ENCODE measurements at places on chromosomes 6 and 20.

DNA sequence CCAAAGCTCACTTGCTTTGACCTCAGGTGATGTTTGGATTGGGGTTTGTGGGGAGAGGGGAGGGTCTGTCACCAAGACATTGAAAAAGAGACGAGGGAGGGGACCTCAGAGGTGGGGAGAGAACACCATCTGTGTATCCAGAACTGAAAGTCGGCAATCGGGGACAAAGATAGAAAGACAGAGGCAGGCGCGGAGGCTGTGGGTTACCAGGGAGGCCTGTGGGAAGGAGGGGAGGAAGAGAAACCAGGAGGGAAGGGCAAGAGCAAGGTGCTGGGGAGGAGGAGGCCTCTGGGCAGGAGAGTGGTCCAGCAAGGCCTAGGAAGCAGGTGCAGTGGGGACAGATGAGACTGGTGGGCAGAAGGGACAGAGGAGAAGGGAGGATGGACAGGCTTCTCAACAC lies 211.2 kb downstream of the CDC5L start:
- DNase-seq = no peak

DNA sequence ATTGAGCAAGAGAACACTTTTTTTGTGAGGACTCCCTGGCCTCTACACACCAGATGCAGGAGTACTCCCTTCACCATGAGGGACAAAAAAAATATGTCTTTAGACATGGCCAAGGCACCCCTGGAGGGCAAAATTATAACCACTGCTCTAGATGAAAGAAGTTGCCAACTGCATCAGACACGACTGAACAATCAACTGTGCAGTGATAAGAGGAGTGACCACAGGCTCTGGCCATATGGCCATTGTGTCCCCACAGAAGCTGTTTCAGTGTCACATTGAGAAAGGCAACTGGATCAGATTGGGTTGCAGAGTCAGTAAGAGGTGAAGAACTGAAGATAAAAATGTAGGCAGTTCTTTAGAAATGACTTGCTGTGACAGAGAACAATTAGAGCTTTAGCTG lies 85.7 kb downstream of the C6orf118 start:
- DNase-seq = no peak

DNA sequence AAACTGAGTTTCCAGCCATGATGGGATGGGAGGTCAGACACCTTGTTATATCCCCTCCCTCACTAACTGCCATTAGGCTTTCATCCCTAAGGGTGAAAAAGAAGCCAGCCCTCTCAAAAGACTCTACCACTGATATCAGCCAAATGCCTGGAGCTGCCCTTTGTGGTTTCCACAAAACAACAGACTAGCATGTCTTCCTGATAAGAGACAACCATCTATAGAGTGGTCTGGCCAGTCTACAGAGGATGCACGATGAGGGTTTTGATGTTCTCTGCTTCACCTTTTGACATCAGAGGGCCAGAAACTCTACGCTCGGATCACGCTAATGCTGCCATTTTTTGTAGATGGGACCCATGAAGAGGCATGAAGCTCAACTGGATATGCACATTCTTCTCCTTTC lies 61.7 kb upstream of the ARHGAP18 start:
- no peak for DNase-seq

- DNase-seq = no peak
These were observed 45.6 kb downstream of the ARID1B start for GRCh38 chr6:156822747-156823206.

DNA sequence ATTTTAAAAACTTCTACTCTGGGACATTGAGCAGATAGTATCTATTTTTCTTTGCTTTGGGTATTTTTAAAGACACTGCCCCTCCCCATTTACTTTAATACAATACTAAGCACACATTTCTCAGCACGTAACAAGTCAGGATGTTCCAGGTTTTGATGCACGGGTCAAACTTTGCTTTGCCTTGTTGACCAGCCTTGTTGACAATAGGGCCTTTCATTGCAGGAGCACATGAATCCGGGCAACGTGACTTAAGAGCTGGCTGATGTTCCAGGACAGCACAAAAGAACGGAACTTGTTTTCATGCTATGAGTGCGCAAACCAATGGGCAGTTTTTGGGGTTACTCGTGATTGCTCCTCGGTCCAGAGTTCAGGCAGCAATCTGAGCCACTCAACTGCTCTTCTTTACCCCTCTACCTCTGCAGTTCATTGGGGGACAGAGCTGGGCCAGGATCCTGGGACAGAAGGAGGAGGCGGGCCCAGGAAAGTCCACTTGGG lies 78.6 kb upstream of the SLC22A16 start:
- no peak for DNase-seq

DNA sequence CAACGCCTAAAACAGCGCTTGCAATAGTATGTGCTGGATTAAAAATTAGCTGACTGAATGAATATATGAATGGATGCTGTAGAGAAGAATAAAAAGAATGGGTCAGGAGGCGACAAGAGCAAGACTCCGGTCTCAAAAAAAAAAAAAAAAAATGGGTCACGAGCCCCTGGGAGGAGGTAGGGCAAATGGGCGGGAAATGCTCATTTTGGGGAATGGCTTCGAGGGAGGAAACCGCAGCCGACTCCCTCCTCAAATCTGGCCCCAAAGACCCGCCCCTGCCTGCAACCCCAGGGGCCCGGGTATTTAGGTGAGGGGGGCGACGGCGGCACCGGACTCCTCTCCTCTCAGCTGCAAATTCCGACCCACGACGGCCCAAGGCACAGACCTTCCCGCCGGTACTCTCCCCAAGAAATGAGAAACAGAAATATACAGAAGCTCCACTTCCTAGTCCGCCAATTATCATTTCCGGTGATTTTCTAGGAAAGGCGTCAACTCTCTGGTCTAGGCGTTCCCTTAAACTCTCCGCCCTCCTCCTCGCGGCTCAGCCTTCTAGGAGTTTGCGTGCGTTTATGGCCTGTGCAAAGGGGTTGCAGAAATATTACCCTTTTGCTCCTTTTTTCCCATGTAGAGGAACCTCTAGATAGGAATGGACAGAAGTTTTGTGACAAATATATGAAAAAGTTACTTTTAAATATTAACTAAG lies at the start of gene ZNF311:
ZNF311 (minus strand) TSS at position 133 of the 703 bp plus-strand sequence. CDS start 1,361 bp downstream, outside the sequence.
- DNase-seq = no peak

DNA sequence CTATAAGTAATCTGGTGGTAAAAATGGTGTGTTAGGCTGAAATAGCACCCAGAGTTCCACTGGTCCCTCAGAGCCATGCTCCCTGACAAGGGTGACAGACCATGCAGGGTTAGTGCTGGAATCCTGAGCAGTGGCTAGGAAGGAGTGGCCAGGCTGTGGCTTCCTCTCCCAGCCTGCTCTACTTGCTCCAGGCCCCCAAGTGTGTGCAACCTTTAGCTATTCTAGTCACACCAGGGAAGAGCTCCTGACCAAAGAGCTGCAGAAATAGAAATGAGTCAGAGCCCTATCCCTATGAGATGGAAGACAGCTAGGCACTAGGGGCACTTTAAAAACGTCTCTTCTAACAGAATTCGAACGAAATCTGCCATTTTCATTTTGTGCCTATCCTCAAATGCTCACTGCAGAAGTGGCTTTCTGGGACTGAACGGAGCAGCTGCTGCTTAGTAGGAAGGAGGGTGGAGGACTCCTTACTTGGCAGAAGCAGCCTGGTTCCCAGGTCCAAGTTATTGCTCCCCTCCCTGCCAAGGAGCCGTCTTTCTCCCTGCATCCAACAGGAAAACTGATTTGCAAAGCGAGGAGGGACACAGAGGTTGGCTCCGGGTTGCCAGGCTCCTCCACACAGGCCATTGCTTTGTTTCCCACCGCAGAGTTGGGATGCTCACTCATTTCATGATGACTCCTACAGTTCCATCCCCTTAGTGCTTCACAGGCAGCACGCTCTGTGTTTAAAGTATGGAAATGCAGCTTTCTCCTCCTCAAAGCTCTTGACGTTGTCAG lies 754.5 kb downstream of the C6orf118 start:
- no peak for DNase-seq

- no peak for DNase-seq
These were observed at the start of gene ADGRF5 for GRCh38 chr6:46921731-46922130. Gene ADGRF5, minus strand, starts transcription at chr6:46921938. Its CDS starts 15,176 bp downstream, at chr6:46906762.

DNA sequence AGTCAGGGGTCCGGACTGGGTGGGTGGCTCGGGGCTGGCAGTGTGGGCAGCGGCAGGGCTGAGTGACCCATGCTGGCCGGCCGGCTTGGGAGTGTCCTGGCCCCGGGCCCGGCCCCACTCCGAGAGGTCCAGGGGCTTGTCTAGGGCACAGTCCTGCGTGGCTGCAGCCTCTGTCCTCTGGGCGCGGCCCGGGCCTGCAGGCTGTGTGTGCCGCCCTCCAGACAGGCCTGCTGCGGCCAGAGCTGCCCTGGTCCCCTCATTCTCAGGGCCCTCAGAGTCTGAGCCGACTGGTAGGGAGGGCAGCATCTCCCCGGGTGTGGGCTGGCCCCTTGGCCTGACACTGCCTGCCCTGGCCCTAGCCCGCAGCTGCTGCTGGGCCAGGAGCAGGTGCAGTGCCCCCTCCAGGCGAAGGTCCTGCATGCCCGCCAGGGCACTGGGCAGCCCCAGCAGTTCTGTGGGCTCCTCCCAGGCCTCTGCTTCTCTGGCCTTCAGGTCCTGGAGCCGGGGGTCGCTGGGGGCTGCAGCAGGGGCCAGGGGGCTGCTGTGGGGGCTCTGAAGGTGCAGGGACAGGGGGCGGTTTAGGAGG lies 6.9 kb upstream of the CABLES2 start:
- no peak for DNase-seq

DNA sequence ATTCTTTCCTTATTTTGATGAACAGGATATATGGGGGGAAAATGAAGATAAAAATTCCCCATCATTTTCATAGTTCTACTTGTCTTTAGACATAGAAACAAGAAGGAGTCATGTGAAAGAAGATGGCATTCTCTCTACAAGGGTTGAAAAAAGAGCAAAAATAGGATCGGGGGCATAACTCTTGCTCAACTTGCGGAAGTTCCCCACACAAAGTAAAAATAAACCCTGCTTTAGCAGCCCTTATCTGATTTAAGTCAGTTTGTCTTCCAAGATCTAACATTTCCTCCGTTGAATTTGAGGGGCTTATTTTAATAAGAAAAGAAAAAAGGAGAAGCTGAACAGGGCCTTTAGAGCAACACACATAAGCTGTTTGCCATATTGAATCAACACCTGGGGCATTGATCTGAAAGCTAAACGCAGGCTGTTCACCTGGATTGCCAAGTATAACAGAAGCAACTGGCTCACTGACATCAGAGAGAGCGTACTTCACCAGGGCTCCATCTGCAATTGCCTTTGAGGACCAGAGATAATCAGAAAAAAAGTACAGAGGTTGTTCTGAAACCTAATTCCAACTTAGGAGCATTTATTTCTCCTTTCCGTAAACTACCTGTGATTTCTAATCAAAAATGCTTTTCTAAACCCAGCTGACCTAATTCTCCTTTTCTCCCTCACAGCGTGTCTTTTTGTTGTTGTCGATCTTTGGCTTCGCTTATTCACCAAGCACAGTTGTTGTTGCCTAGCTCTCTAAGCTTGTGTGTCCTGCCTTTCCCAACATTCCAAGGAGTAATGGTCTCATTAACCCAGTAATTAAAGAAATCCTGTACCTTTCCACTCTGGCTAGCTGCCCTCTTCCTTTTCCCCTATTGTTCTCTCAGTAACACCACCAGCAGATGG lies 568.0 kb downstream of the KIF16B start:
- DNase-seq = no peak

DNA sequence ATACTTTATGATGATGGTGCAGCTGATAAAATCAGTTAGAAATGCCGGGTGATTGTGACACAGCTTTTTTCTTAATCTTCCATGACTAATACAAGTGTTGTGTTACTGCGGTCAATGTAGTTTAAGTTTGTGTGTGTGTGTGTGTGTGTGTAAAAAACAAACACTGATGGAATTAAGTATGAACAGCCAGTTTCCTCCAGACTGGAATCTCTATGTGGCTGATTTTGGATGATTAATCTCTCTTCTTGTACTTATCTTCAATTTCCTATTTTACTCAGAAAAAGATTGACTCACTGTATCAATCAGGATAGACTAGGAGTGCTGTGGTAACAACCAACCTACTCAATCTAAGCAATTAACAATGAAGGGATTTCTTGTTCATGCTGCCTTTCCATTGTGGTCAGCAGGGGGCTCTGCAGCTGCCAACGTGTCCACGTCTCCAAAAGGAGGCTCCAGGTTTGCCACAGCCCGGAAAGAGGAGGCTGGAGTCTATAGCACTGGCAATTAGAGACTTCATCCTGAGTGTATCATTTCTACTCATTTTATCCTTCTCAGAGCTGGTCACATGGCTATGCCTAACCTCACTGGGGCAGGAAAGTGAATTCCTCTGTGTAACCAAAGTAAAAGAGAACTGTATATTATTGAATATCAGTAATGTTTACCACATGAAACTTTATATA lies 107.7 kb downstream of the CD109 start:
- no peak for DNase-seq

- no peak for DNase-seq
These were observed 34.8 kb downstream of the WRNIP1 start for GRCh38 chr6:2799936-2800527.

DNA sequence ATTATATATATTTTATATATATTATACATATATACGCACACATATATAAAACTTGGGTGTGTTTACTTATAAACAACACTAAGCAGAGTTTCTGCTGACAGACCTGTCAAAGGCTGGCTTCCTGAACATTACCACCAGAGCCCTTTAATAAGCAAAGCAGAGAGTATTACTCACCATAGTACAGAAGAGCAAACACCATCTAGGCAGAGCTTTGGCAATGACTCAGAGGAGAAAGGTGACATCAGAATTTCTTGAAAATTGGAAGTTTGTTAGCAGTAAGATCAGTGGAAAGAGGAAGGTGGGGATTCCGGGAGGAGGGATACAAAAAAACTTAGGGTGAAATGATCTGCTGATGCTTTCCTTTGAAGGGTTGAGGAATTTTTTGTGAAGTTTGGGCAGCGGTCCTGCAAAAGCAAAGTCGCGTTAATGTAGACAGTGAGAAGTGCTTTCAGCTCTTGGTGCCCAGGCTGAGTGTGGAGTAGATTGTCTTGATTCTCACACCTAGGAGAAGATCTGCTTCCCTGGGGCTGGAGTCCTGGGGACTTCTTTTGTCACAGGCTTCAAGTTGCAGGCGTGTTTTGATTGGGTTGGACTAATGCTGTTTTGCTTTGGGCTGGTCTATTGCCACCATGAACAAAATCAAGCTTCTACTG lies 109.6 kb upstream of the BACH2 start:
- DNase-seq = no peak

- no peak for DNase-seq
These were observed 5.3 kb downstream of the TP53TG5 start for GRCh38 chr20:45372646-45373352.

DNA sequence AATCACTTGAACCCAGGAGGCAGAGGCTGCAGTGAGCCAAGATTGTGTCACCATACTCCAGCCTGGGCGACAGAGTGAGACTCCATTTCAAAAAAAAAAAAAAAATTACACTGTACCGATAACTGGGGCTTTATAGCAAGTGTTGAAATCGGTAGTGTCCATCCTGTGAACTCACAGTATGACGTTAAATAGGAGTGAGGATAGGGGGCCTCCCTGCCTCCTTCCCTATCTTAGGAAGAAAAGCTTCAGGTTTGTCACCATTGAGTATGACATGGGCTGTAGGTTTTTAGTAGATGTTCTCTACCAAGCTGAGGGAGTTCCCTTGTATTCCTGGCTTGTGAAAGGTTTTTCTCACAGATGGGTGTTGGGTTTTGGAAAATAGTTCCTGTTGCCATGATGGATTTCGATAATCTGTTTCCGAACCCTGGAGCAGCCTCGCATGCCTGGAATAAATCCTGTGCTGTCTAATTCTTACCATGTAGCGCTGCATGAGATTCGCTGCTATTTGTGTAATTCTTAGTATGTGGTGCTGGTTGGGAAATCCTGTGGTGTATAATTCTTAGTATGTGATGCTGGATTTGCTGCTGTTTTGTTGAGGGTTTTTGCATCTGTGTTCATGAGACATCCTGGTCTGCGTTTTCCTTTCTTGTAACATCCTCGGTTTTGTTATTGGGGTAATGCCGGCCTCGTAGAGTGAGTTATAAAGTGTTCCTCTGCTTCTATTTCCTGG lies 23.6 kb downstream of the NTSR1 start:
- DNase-seq = no peak

- DNase-seq = no peak
These were observed 40.9 kb downstream of the GMPR start for GRCh38 chr6:16279243-16279642.
